CD4-positive, CD25-positive, alpha-beta regulatory T cell (primary cell): ENCODE measurements at places on chromosomes 6 and 20.

DNA sequence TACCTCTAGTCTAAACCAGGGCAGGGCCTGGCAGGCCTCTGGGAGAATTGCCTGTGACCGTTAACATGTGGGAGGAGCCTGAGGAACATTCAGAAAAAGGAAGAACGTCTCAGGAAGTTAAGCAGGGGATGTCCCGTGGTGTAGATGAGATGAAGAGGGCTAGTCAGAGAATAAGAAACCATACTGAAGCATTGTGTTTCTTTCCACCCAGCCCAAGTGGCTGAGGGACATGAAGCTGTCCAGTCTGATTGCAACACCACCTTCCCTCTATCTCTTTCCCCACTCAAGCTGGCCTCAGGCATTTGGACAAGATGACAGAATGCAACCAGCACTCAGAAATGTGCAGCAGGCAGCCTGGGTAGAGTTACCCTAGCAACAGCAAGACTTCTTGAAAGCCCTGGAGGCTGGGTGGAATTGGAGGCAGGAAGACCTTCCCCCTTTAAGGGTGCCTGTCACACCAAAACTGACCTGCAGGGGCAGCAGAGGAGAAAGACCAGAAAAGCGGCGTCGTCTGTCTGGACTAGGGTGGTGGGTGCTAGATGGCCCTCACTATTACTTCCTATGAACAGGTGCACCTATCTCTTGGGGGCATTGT lies 186.1 kb downstream of the UNC5CL start:
- DNase-seq, result no peak

- DNase-seq, result no peak
Measured at GRCh38 chr6:80319196-80319595, 212.7 kb downstream of the BCKDHB start.

DNA sequence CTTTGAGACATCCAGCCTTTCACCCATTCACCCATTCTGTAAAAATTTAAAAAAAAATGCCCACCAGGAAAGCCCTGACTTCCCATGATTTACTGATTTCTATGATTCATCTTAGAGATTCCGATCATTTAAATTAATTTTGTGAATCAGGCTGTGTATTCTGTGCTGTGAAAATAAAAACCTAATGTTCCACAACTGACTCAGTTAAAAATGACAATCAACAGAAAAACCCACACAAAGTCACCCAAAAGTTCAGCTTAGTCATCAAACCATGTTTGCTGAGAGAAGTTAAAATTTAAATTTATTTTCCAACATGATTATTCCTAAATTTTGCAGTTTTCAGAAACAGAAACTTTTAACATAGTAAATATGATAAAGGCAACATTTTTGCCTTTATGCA lies 509.9 kb downstream of the TENT5A start:
- no peak for DNase-seq

DNA sequence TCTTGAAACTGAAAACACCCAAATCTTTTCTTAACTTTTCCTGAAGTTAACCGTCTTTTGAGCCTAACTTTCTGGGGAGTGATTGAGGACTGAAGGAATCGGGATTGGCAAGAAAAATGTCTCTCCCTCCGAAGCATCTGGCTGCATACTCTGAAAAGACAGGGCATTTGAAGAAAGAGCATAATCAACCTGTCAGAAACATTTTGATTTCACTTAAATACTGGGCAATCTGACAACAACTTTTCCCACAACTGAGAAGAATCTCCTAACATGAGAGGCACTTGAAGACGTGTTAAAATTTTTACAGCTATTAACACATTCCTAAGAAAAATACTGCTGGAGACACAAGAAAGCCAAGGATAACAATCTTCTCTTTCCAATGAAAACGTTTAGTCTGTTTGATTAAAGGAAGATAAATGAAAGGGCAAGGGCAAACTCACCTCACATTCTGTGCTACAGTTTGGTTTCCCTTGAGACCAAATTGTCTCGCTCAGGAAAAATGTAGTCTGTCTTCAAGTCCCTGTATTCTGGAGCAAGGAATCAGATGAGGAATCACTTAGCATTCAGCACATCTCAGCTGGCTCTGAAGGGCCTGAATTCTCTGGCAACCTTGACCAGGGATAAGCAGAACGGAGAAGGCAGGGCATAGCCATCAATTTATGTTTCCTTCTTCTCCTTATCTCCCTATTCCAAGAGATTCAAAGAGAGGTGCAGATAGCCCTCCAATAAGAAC lies 76.1 kb downstream of the TBX18 start:
- DNase-seq, result no peak

DNA sequence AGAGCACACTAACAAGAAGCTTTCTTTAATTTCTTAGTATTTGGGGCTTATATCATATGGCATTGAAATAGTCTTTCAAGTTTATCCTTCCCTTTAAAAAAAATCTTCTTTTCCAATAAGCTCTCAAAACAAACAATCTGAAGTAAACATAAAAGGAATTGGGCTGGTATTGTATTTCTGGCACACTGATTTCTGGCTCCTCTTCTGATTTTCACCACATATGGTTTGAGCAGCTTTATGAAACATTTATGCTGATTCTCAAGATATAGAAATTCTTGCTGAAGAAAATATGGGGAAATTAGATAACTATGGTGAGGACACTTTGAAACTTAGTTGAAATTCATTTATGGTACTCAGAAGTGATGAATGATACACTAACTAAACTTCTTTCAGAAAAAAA lies 467.2 kb downstream of the TFAP2B start:
- no peak for DNase-seq

- no peak for DNase-seq
Measured at GRCh38 chr20:46571418-46571817, 21.0 kb upstream of the OCSTAMP start.

- no peak for DNase-seq
Measured at GRCh38 chr6:41040940-41041536, 1.2 kb upstream of the TSPO2 start.

DNA sequence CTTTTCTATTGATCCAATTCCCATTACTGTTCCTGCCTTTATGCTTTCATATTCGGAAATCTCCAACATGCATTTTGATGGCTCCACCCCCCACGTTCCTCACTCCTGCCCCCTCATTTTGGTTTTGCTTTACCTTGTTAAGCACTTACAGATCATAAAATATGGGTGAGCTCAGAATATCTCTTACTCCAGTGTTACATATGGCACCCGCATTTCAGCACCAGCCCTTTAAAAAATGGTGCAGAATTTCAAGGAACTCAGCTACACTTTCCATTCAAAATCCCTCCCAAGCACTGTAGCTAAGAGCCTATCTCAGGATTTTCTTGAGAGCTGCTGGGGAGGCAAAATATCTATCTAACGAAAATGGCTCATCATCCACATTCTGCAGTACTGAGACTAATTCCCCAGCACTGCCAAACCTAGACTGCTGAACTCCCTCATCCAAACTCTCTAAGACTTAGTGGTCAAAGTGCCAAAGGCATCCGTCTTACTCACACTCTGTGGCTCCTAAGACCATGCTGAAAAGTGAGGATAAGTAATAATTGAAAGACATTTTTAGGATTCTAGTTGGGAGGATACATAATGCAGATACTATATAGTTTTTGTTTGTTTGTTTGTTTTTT lies 7.8 kb downstream of the SGK1 start:
- DNase-seq, result no peak

DNA sequence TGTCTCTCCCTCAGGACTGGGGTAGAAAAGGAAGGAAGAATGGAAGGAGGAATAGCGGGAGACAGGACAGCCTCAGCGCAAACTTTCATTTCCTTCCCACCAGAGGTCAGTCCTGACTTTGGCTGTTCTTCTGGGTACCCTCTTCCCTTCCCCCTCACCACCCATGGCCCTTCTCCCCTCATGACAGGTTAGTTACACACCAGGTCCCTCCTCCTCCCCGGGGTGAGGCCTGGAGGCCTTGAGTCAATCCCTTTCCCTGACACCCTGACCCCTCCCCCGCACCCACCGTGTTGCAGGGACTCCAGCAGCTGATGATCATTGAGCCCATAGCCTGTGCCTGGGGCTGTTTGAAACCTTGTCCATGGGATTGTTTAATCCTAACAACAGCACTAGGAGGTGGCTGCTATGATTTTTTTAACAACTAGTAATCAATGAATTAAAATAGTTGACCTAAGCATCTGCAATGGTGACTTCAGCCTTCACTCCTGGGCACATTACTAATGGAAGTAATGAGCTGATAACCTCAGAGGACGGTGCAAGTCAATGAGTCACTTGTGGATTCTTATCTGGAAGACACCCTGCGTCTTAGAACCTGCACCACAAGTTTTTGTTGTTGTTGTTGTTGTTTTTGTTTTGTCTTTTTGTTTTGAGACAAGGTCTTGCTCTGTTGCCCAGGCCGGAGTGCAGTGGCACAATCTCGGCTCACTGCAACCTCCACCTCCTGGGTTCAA lies 46.6 kb upstream of the CCDC167 start:
- DNase-seq, result no peak

- DNase-seq, result no peak
Measured at GRCh38 chr20:40604416-40604815, 84.6 kb downstream of the MAFB start.

DNA sequence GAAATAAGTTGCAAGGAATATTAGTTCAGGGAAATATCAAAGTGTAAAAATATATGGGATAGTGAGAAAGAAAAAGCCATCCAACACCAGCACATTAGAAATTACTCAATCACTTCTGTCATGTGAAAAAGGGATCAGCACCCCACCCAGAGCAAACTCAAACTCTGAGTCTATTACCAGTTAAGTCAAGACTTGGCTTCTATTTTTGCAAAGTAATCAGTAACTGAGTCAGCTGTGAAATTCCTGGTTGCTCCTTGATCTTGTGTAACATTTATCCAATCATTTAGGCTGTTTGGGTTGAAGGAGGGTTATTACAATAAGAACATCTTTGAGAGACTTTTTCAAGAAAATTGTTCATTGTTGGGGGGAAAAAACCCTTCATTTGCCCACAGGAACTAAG lies 51.2 kb downstream of the SLC22A23 start:
- DNase-seq, result no peak

GRCh38 chr6:138087593-138088325 lies 19.5 kb downstream of the PERP start:
- no peak for DNase-seq

GRCh38 chr6:39507331-39507998 lies 185.0 kb upstream of the KCNK16 start:
- DNase-seq, result no peak

GRCh38 chr6:14807130-14807529 lies 438.7 kb upstream of the JARID2 start:
- DNase-seq, result no peak

- DNase-seq, result no peak
Measured at GRCh38 chr20:18802012-18802634, 11.5 kb upstream of the SCP2D1 start.

DNA sequence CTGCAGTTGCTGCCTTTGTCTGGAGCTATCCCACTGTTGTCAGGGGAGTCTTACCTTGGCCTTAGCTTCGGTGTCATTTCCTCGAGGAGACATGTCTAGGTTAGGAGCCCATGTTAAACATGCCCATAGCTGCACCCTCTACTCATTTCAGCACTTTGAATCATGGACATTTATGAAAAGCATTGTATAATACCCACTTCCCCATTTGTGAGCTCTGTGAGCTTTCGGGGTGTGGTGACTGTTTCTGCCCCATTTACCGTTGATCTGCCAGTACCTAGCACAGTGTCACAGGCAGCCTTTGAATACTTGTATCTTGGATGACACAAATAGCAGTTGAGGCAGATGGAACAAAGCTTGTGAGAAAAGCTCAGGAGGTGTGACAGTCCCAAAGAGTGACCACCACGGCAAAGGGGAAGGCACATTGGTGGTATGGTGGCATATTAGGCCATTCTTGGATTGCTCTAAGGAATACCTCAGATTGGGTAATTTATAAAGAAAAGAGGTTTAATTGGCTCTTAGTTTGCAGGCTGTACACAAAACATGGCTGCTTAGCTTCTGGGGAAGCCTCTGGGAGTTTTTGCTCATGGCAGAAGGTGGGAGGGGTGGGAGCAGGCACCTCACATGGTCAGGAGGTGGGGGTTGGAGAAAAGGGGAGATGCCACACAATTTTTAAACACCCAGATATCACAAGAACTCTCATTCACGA lies 42.0 kb downstream of the JARID2 start:
- DNase-seq, result no peak

- DNase-seq, result peak; percentile 95
Measured at GRCh38 chr20:844473-845225, 11.1 kb downstream of the FAM110A start.

- no peak for DNase-seq
Measured at GRCh38 chr6:154479351-154479769, 31.1 kb downstream of the CNKSR3 start.

GRCh38 chr6:142376115-142376514 lies 74.3 kb downstream of the ADGRG6 start:
- no peak for DNase-seq

- no peak for DNase-seq
Measured at GRCh38 chr6:56947924-56948323, 7.0 kb upstream of the BEND6 start.

- no peak for DNase-seq
Measured at GRCh38 chr20:39850821-39851330, 838.2 kb downstream of the MAFB start.
